ENCODE measurements at places on chromosomes 2 and 18.

- DNase-seq = no peak
Measured at GRCh38 chr2:88181511-88181910, 11.4 kb downstream of the THNSL2 start.

DNA sequence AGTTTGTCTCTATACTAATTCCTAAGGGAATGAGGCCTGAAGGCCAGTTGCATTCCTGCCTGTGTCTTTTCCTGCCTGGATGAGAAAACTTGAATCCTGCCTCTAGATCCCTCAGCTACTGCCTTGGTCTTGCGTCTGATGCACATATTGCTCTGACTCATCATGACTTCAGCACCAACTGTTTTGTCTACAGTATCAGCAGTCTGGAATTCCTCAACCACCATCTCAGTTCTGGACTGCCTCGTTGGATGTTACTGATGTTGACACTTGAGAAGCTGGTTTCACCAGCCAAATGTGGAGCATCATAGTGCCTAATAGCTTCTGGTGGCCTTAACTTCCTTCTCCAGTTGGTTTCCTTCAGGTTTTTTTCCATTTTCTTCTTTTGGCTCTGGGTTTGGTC is 211.0 kb downstream of the CTNNA2 start:
- no peak for DNase-seq

GRCh38 chr2:73174941-73175662 is 27.3 kb upstream of the NOTO start:
- no peak for DNase-seq

- no peak for DNase-seq
Measured at GRCh38 chr2:65076345-65076710, 20.1 kb downstream of the CEP68 start.

DNA sequence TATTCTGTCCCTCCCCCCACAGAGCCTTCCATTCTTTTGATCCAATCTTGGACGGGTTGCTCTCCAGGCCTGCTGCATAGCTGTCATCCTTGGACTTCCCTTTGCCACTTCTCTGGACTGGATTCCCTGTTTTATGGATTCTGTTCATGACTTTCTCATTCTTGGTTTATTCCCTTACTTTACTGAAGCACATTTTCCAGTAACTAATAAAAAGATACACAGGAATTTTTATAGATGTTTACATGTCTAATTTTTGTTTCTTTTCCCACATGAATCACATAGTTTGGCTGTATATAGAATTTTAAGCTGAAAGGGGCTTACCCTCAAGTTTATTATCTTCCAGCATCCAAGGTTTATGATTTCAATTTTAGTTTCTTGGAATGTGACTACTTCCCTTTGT is 37.9 kb downstream of the GDF7 start:
- DNase-seq = no peak

GRCh38 chr18:62755946-62756345 is 40.6 kb downstream of the PHLPP1 start:
- no peak for DNase-seq

DNA sequence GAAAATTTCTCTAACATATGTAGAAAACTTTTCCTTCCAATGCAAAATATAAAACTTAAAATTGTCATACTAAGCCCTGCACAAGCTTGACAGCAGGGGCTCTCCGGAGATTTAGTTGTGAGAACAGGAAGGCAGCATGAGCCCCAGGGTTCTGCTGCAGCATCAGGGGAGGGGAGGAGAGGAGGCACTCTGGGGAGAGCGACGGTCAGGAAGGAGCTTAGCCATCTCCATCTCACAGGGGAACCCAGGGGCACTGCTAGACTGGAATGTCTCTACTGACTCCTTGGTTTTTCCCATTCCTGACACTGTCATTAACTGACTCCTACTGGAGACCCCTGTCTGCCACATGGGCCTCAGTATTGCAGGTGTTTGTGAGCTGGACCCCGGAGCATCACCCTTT is 123.6 kb downstream of the GPR39 start:
- no peak for DNase-seq

DNA sequence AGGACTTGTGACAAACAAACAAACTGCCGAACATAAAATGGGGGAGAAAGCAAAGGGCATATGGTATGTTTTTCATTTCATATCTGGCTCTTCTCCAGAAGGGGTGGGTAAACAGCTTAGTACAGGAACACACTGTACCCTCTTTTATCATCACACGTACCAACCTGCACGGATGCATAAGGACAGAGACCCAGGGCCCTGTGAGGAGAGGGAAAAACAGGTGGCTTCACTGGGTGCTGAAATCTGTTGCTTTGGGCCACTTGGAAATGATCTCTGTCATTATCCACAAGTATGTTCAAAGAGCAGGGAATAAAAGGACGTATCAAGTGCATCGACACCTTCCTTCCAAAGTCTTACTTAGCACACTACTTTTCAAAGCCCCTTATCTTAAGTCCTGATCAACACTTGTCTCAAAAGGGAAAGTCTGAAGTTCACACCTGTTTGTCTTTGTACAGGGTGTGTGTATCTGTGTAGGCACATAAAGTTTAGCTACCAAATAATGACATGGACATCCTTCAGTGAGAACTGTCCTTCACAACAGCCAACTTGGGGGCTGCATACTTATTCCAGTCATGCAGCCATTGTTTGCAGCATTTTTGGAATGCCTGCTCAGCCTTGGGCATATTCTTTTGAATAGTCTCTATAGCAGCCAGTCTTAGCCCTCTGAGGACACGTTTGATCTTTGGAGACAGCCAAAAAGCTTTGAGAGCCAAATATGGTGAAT is 60.6 kb downstream of the IRS1 start:
- DNase-seq = no peak

DNA sequence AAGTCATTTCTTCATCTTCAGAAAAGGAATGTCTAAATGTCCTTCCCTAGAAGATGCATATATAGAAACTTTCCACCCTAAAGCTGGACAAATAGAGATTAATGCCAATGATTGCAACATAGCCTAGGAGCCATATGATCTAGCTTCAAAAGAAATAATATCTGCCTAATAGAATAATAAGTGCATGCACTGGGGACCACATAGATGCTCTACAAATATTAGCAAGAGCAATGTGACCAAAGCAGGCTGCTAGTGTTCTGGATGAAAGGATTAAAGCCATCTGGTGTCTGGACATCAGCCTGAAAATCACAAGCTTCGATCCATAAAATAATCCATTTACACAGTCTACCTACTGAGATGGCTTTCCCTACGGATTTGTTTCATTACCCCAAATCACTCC is 280.1 kb upstream of the KLHL14 start:
- DNase-seq = no peak

- DNase-seq = no peak
Measured at GRCh38 chr2:196413821-196414274, 225.7 kb upstream of the CCDC150 start.

GRCh38 chr2:15159751-15160177 is 401.4 kb downstream of the NBAS start:
- DNase-seq = peak; percentile 53

DNA sequence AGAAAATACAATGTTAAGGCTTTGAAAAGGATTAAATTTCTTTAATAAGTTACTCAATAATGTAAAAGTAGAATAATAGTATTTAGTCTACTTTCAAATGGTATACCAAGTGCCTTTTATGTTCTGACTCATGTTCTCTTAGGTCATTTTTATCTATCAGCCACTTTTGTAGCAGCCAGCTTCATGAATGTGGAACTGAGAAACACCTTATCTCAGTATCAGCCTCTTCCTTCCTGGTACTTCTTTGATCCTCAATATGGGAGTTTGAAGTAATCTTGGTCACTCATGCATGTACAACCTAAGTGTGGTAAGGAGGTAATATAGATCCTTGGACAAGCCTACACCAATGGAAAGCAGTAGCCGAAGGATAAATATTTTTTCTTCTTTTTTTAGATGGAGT is 180.4 kb upstream of the NRXN1 start:
- DNase-seq = no peak

GRCh38 chr2:77579076-77579769 is 57.0 kb upstream of the LRRTM4 start:
- no peak for DNase-seq
